ENCODE measurements at places on chromosomes 2 and 18.

DNA sequence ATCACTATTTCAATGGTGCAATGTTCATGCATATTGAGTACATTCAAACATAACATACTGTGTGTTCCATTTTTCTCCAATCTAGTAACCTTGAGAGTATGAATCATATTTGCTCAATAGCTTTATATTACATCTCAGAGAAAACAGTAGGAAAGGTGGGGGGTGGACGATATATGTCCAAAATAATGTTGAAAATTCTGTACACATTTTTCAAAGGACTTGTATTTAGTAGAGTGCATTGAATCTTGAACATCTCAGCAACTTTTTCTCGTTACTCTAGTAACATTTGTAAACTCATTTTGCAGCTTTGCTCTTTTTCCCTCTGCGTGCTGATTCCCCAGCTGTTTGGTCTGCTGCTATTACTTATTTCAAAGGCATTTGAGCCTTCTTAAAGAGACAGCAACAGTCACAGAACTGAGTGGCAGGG, 1487.0 kb downstream of the LRP1B start:
- DNase-seq, result no peak

GRCh38 chr18:8800445-8800844, 95.1 kb downstream of the MTCL1 start:
- no peak for DNase-seq

- no peak for DNase-seq
Observed at GRCh38 chr2:10475811-10476660, 27.9 kb upstream of the ODC1 start.

GRCh38 chr2:181685150-181685688, 4.9 kb upstream of the NEUROD1 start:
- DNase-seq, result no peak

DNA sequence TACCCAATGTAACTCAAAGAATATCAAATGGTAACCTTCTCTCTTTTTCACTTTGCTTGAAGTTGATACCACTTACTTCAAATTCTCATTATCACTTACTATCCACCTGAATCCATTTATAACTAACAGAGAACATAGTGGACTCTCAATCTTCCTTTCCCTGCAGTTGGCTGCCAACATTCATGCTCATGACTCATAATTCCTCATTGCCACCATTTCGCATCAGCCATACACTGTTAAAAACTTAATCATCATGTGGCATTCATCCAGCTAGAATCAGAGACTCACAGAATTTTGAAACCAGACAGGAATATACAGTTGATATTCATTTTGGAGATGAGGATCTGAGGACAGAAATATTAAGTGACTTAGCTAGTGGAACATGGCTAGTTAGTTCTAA, 56.8 kb downstream of the SLC4A10 start:
- DNase-seq, result no peak

- DNase-seq, result no peak
Observed at GRCh38 chr2:222714361-222715241, 43.1 kb downstream of the MOGAT1 start.

DNA sequence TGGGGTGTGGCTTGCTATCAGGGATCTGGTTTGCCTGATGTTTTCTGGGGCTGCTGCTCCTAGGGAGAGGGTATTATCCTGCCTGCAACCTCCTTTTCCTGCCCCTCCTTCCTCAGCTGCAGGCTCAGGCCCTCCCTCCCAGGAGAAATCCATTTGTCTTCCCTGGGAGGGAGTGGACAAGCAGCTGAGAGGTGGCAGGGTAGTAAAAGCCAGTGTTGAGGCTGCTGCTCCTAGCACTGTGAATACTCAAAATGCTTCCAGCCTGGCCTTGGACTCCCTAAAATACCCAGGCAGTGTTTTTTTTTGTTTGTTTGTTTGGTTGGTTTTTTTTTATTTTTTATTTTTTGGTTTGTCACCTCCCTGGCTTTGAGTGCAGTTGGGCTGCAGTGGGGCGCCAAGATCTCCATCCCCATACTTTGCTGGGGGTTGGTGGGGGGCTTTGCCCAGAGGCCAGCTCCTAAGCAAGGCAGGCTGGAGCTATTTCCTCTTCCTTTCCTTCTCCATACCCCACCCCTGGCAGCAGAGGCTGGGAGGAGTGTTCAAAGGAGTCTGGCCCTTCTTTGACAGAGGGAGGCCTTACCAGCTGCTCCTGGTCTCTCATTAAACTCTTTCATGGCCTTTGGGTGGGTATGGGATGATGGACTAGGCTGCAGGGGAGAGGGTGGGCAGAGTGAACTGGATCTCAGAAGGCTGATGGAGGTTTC, 13.6 kb downstream of the HOXD3 start:
- no peak for DNase-seq

DNA sequence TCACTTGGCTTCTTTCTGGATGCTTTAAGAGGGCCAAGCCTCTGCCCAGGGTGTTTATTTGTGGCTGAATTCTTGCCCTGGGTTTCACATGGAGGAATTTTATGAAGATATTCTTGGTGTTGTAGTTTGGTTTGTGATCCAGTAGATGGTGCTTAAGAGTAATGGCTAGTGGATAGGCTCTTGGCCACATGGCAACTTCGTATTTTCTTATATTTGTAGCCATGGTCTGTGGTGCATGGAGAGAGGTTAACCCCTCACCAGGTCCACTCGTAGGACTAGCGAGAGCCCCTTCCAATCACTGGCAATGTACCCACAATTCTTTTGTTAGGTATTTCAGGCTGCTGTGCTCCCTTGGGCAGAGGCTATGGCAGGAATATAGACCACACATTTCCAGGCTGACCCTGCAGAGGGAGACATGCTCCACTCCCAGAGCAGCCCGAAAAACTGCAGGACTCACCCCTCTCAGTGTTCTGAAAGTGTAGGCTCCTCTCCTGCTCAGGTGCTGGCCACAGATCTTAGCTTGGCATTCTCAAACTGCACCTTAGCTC, 582.1 kb upstream of the SETBP1 start:
- peak; percentile 14 for DNase-seq
